T-helper 1 cell (primary cell): ENCODE measurements at places on chromosomes 1 and 21.

- DNase-seq: peak; percentile 80
Observed at GRCh38 chr1:24925082-24925779, 4.8 kb downstream of the RUNX3 start.

GRCh38 chr21:36846631-36847030 is 119.8 kb downstream of the HLCS start:
- DNase-seq: no peak

DNA sequence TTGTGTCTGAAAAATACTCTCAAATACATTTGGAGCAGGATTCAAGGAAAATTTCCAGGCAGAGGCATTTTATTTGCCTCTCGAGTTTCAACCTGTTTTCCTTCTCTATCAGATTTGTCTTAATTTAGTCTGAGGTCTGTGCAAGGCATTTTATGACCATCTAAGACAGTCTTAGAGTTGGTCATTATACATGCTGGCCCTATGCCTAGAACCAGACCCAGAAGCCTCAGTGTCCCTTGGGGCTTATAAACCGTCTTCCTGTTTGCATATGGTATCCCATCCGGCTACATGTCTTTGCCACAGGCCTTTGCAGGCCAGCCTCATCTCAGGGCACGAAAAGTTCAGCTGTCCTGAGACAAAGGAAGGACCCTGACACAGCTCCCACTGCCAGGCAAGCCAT is 346.1 kb downstream of the SIPA1L2 start:
- DNase-seq: no peak

DNA sequence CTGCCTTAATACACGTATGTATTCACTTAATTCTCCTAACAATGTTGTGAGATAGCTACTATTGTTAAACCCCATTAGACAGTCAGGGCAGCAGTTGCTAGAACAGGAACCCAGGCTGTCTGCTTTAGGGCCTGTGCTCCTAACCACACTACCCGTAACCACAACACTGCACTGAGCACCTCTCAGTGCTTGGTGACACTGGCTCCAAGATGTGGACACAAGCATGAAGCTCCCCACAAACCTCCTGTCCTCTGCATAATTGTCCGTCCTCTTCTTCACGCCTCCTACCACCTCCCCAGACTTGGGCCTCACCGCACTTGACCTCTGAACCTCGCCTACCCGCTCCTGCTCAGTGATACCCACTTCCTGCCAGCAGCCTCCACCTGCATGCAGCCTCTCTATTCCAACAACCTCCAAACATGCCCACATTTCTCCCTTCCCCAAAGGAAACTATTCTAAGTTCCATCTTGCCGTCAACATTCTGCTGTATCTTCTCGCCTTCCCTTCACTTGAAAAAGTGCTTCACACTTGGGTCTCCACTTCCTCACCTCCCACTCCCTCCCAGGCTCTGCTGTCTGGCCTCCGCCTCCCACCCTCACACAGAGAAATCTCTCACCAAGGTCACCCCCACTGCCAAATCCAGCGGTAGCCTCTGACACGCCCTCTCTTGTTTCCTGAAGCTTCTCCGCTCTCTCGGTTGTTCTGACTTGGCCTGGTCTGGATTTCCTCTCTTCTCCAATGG is 14.6 kb upstream of the AHDC1 start:
- DNase-seq: no peak

- DNase-seq: no peak
Observed at GRCh38 chr1:7225711-7226505, 440.7 kb downstream of the CAMTA1 start.

DNA sequence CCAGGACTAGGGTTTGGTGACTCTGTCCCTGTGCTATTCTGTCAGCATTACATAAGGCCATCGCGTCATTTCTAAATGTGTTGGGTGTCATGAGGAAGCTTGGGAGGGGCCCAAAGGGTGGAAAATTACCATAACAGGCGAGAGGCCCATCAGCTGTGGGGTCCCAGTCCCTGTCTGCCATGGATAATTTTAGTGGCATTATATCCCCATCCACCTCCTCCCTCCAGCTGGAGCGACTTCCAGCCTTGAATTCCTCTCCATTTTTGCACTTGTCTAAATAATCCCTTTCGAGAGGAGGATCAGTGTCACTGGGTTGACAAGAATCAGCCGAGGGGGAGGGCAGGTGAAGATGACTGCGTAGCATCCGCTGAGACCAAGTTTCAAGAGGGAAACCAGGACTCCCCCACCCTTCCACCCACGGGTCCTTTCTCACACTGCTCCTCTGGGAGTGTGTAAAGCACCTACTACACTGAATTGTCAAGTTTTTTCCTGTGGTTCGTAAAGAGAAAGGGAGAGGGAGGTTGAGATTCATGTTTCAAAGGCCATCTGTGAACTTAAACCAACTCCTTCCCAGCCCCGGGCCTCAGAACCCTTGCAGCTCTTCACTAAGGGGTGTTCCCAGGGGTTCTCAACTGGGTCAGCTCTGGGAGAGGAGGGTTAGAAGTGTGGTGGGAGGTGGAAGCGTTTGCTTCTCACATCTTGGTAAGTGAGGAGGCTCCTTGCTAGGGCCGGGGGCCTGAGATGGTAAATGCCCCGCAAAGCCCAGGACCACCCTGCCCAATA is 29.2 kb downstream of the VASH2 start:
- no peak for DNase-seq

DNA sequence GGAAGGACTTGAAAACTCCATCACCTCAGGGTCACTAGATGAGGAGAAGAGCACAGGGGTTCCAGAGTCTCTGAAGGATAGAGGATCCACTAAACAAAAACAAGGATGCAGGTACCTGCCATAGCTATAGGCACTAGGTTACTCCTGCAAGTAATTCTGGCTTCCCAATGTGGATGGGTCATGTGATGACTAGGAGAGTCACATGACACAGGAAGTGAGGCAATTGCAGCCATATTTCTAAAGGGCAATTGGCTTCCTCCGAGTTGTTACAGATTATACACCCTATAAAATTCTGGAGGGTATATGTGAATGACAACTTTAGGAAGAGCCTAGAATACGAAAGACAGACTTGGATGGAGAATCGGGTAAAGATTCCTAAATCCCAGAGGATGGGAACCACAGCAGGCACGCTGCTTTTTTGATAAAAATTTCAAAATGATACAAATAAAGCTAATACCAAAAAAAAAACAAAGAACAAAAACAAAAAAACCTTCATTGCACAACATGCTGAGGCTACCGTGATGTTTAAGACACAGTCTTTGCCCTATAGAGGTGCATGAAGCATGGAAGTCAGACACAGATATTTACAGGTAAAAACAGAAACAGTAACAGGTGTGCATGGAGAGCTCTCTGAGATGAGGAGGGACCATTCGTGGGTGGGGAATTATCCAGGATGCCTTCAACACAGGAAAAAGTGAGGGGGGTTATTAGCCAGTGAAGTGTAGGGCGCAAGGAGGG is 10.5 kb downstream of the MTX1 start:
- no peak for DNase-seq

- no peak for DNase-seq
Observed at GRCh38 chr1:226984521-226985238, 44.6 kb downstream of the COQ8A start.

DNA sequence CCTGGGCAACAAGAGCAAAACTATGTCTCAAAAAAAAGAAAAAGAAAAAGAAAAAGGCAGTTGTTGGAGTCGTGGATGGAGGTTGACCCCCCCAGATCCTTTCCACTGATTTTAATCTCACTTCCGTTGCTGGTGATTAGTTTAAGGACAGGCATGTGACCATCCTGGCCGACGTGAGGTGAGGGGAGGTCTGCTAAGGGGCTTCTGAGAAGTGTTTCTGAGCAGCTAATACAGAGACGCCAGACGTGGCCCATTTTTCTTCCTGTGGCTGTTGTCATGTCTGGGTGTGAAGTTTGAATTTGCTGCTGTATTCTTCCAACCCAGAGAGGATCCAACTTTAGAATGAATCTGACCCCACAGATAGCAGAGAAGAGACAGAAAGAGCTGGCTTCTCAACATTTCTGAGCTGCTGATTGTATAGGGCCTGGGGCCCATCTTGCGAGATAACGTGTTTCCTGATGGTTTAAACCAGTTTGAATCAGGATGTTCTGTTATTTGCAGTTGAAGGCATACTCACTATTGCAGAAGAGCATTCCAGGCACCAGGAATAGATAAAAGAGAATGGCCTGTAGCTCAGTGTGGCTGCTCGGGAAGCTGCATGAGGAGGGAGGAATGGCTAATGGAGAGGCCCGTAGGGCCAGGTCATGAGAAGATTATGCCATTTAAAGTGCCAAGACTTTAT is 22.8 kb upstream of the SSBP3 start:
- no peak for DNase-seq

- DNase-seq: no peak
Observed at GRCh38 chr1:218904416-218904815, 269.3 kb upstream of the LYPLAL1 start.

DNA sequence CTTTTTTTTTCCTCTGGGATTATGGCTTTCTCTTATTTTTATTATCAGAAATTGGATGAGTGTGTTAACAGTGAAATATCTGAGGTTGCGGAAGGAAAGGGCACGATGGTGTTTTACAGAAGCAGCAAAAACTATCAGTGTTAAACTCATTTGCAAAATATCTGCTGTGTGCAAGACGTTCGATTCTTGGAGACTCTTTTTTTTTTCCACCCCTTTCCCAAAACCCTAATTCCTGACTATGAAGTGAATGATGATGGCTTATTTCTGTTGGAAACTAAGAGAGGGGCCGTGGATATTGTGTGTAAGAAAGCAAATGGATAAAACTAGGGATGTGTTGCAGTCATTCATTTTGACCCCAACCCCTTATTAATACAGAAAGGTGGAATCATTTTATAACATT is 677 bp downstream of the NCAM2 start:
- no peak for DNase-seq

DNA sequence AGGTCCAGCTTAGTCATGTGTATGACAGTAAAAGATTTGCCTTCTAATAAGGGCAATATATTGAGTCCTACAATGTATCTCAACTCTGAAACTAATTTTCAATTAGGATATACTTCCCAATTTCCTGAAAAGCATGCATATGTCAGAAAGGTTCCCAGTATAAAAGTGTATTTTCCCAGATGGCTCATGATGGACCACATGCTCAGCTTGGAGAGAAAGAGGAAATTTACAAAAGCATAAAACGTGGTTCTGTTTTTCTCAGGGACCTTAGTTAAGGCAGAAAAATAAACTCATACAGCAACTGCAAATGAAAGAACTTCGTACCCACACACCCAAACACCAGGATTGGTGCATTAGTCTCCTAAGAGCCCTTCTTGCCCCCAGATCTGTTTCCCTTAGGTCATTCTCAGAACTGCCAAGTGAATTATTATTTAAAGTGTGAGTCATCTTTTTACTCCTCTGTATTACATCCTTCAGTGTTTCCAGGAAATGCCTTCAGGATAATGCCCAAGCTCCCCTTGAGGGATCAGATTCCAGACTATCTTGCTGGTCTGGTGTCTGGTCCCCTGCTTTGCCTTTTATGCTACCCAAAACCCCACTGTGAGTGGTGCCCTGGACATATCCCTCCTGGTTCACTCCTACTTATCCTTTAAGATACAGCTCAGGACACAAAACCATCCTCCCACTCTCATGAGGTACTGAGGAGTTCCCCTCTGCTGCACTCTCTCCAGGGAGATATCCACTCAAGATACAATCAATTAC is 57.4 kb downstream of the SSX2IP start:
- no peak for DNase-seq

DNA sequence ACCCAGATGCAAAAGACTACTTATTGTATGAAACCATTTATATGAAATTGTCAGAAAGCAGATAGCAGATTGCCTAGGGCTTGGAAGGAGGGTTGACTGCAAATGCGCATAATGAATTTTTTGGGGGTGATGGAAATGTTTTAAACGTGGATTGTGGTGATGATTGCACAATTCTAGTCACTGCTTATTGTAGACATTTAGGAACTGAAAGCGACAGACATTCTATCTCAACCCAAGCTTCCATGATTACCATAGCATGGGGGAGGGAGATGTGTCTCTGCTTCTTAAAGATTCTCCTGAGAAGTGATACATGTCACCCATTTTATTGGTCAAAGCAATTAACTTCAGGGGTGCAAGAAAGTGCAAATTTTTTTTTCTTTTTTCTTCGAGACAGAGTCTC is 2.8 kb upstream of the MTF2 start:
- DNase-seq: no peak

- no peak for DNase-seq
Observed at GRCh38 chr1:27622828-27623227, 12.2 kb downstream of the FGR start.

GRCh38 chr1:117610036-117610435 is 4.2 kb downstream of the TENT5C start:
- no peak for DNase-seq

GRCh38 chr1:162704673-162705424 is 72.6 kb downstream of the DDR2 start:
- DNase-seq: no peak

DNA sequence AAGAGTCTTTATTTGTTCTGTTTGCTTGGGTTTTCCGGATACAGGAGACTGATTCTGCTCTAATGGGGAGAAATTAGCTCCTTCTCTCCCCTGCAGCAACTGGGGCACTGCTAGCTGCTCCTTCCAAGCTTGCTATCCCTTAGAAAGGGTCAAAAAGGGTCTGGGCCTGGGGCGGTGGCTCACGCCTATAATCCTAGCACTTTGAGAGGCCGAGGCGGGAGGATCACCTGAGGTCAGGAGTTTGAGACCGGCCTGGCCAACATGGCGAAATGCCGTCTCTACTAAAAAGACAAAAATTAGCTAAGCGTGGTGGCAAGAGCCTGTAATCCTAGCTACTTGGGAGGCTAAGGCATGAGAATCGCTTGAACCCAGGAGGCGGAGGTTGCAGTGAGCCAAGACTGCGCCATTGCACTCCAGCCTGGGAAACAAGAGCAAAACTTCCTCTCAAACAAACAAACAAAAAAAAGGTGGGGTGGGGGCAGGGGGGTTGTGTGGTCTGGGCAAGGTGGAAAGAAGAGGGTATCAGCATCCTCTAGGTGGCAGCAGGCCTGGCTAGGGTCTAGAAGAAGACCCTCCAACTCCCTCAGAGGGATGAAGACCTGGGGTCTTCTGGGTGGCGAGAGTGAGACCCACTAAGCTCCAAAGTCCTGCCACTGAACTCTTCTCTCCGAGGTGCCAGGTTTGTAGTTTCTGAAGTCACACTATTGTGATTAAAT is 15.4 kb upstream of the TBX15 start:
- DNase-seq: no peak

DNA sequence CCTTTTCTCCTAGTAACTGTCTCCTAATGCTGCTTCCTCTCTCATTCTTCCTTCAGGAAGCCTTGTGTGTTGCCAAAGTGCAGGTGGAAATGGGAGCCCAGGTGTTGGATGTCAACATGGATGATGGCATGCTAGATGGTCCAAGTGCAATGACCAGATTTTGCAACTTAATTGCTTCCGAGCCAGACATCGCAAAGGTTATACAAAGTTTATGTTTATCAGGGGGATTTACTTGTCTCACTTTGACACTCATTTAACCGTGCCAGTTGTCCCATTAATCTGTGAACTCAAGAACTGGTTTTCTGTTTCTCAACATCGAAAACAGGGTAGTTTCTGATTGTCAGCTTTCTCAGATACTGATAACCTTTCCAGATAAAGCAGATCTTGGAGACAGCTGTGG is 40.4 kb downstream of the MTR start:
- DNase-seq: no peak

DNA sequence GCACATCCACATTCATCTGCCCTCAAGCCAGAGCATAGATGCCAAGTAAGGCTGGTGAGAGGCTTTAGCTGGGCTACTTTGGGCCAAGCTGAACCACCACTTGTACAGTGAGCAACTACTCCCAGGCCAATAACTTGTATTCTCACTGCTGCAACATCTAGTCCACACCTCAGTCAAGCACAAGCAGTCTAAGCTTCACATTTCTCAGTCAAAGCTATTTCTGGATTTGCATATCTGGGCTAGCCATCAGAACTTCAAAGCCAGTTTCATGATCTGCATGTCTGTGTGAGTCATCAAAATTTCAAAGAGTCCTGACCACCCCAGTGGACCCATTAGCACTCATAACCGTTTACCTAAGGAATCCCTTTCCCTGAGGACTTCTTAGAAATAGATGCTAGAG is 77.7 kb upstream of the DIRAS3 start:
- DNase-seq: no peak
